Fibroblast of skin of back (primary cell): ENCODE measurements at places on chromosomes 16 and 17.

DNA sequence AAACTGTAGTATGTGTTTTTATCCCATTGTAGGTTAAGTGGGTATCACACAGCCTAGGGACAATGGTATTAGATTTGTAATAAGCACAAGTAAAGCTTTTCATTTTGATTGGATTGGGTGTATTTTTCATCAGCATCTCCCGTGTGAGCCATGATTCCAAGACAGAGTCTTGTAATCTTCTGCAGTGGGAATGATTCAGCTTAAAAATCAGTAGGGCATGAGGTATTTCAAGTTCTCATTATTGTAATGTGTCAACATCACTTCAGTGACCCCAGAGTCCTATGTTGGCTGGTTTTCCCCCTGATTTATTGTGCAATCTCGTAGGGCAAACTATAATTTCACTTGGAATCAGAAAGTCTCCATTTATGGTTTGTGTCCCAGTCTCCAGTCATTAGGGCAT, 833.2 kb upstream of the RBFOX1 start:
- DNase-seq, result no peak

- DNase-seq, result no peak
Measured at GRCh38 chr17:27623614-27624013, 7.4 kb upstream of the LGALS9 start.

DNA sequence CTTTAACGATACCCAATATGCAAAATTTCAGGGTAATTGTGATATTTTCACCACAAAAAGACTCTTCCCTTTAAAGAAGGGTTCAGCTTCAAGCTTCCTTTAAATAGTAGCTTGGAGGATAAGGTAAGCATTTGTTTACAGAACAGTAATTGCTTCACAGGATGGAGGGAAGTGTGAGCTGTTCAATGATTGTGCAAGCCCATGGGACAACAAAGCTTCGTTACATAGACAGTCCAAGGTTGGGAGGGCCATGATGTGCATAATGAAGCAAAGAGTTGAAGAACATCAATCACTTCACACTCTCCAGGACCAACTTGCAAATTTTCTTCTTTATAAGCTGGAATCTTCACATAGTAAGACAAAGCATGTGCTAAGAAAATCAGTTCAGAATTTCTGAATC, 145.0 kb upstream of the ASIC2 start:
- DNase-seq, result no peak

- peak; percentile 80 for DNase-seq
Measured at GRCh38 chr16:67542464-67542863, 13.8 kb downstream of the RIPOR1 start.

DNA sequence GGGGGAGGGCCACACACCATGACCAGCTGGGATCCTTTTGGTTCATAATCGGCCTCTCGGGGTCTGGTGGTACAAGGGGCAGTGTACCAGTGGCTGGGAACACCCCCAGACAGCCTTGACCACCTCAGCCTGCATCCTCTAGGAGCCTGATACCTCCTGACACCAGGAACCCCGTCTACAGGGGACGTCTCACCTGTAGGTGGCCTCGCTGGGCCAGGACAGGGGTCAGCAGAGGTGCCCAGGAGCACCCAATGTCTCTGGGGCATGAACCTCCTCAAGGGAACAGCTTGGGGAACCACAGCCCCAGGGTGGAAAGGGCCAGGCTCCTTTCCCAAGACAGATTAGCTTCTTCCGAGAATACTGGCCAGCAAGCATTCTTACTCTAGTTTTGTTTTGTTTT, 2.5 kb upstream of the METRNL start:
- no peak for DNase-seq

DNA sequence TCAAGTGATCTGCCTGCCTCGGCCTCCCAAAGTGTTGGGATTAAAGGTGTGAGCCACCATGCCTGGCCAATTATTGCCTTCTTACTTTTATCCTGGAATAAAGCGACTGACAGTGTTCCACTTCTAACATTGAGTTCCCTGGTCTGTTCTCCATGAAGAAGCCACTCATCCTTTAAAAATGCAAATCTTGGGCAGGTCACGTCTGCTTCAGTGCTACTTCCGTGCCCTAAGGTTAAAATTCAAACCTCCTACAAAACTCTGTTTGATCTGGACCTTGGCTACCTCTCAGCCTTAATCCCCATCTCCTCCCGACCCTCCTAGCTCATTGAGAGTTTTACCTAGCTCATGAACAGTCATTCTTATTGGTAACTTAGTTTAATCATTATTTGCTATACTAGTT, 9.6 kb upstream of the SHISA9 start:
- no peak for DNase-seq

- DNase-seq, result no peak
Measured at GRCh38 chr17:30271102-30271501, 20.6 kb downstream of the BLMH start.

DNA sequence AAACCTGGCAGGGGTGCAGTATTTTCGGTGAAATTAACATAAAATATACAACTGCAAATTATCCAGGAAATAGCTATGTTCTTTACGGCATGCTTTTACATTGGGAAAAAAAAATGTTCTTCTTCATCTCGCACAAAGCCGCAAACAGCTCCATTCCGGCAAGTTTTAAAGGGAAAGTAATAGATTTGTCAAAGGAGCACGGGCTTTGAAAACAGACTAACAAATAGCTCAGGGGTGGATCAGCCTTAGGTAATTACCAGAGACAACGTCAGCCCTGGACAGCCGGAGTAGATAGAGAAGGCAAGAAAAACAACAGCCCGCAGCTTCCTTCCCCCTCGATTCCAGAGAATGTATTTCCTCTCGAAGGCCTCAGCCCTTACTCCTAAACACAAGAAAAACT, 222.5 kb downstream of the C16orf78 start:
- peak; percentile 76 for DNase-seq

GRCh38 chr16:27475561-27475960, 73.6 kb downstream of the IL21R start:
- peak; percentile 90 for DNase-seq

- DNase-seq, result no peak
Measured at GRCh38 chr16:58460219-58460610, 39.7 kb upstream of the NDRG4 start.

GRCh38 chr17:49230636-49231562, at the start of gene PHOSPHO1:
Gene PHOSPHO1, minus strand, starts transcription at chr17:49230787. Its CDS starts 4,096 bp downstream, at chr17:49226691.
- DNase-seq, result peak; percentile 80

GRCh38 chr16:67474551-67475455, 6.2 kb downstream of the ATP6V0D1 start:
- no peak for DNase-seq

GRCh38 chr17:18107061-18107790, 1.3 kb upstream of the MYO15A start:
- DNase-seq, result no peak

GRCh38 chr16:11296706-11297491, 15.8 kb upstream of the PRM1 start:
- DNase-seq, result no peak

GRCh38 chr17:80774146-80774545, 217.5 kb upstream of the CHMP6 start:
- DNase-seq, result no peak

- no peak for DNase-seq
Measured at GRCh38 chr17:45233423-45233924, 11.8 kb downstream of the FMNL1 start.

GRCh38 chr16:22330326-22330725, 33.1 kb downstream of the POLR3E start:
- DNase-seq, result no peak

GRCh38 chr17:11807606-11808005, 189.7 kb downstream of the ZNF18 start:
- no peak for DNase-seq

DNA sequence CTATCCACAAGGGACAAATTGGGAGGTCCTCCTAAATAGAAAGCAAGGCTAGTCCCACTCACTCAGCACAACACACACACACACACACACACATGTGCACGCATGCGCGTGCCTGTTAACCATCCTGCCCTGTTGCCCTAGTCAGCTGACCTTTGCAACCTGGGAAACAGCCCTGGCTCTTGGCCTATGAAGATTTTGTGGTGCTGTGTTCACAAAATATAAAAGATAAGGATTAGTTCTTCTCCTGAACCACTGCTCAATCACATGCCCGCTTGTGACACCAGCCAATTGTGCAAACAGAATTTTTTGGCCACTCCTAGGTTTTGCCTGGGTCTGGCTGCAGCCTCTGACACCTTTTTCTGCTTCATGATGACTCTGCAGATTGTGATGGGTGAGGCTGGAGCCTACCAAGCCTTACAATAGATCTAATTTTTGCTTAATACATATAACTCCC, 3.3 kb upstream of the CES1 start:
- DNase-seq, result no peak

GRCh38 chr17:45018848-45019711, 32.4 kb downstream of the DCAKD start:
- peak; percentile 62 for DNase-seq

- DNase-seq, result peak; percentile 70
Measured at GRCh38 chr17:76524598-76525512, 12.7 kb downstream of the CYGB start.

GRCh38 chr17:71503710-71504465, 616.9 kb upstream of the SOX9 start:
- DNase-seq, result no peak

- DNase-seq, result no peak
Measured at GRCh38 chr17:15361151-15361550, 19.8 kb upstream of the TEKT3 start.

GRCh38 chr16:27566417-27566816, 16.5 kb downstream of the KATNIP start:
- DNase-seq, result no peak

DNA sequence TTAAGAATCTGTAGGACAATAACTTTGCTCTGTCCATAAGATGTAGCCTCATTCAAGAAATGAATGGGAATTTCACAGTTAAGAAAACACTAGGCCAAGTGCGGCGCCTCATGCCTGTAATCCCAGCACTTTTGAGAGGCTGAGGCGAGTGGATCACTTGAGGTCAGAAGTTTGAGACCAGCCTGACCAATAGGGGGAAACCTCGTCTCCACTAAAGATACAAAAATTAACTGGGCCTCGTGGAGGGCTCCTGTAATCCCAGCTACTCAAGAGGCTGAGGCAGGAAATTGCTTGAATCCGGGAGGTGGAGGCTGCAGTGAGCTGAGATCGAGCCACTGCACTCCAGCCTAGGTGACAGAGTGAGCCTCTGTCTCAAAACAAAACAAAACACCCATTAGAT, 19.9 kb upstream of the RSL1D1 start:
- DNase-seq, result peak; percentile 48

- DNase-seq, result no peak
Measured at GRCh38 chr16:78976212-78976611, 624.3 kb downstream of the MAF start.

DNA sequence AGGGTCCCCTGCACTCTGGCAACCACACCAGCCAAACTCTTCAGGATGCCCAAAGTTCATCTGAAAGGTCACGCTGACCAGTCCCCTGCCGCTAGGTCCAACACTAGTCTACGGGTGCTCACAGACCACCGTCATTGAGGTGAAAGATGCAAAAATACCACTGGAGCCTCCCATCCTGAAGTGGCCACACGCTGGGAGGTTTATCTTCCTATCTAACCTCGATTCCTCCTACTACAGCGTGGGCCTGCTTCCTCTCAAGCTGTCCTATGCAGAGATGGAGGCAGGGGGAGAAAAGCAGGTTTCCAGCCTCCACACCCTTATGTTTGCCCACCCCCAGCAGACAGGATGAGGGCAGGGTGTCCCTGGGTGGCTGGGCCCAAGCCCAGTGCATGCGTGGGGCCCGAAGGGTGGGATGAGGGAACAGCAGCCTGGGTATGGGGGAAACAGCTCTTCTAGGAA, 6.3 kb downstream of the SRCIN1 start:
- DNase-seq, result no peak
